ENCODE measurements at places on chromosomes 5 and 9. TPM values are rescaled to one million over a fixed set of nuclear protein-coding genes. Genes with fewer than 3 reads are reported as not detected.

CDH6 gene
- total RNA-seq = 2.2 TPM

SLC23A1 gene
- total RNA-seq = not detected

IFNA2 gene
- not detected for total RNA-seq

MARCOL gene
- not detected for total RNA-seq

NTMT1 gene
- 33.7 TPM for total RNA-seq

DOK3 gene
- total RNA-seq = 1.6 TPM

C9orf50 gene
- not detected for total RNA-seq

SEMA5A gene
- 26.2 TPM for total RNA-seq

DNM1 gene
- 3.9 TPM for total RNA-seq

PCDHGA5 gene
- 5.0 TPM for total RNA-seq

DRD1 gene
- total RNA-seq = not detected

PAPPA gene
- 5.7 TPM for total RNA-seq

SHISAL2B gene
- total RNA-seq = not detected

CMBL gene
- 20.7 TPM for total RNA-seq
